Fibroblast of gingiva (primary cell): ENCODE measurements at places on chromosomes 1 and 21.

- no peak for DNase-seq
Observed at GRCh38 chr1:197599789-197600188, 175.5 kb downstream of the DENND1B start.

DNA sequence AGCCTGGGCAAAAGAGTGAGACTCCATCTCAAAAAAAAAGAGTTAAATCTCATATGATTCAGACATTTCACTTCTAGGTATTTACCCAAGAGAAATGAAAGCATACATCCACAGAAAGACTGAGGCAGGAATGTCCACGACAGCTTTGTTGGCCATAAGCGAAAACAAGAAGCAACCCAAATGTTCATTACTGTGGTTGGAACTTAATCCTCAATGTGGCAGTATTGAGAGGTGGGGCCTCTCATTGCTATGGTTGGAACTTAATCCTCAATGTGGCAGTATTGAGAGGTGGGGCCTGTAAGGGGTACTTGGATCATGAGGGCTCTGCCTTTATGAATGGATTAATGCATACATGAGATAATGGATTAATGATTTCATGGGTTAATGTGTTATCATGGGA lies 15.2 kb downstream of the C21orf58 start:
- no peak for DNase-seq

DNA sequence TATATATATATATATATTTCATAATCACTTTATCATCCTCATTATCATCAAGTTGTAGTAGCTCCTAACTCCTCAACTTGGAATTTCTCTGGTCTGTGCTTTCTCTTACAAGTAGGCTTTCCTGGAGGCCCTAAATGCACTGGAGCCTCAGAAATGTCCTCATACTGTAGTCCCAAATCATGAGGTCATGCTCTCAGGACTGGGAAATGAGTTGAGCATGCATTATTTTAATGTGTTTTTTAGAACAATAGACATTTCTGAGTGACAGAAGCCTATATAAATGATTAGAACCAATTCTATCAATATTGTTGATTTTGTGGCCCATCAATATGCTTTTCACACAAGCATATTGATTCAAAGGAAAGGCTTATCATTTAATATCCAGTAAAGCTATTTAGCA lies 42.9 kb upstream of the C1orf105 start:
- no peak for DNase-seq

GRCh38 chr1:24688621-24689195 lies 45.6 kb downstream of the SRRM1 start:
- DNase-seq = peak; percentile 56

- DNase-seq = no peak
Observed at GRCh38 chr1:172085317-172085716, 244.0 kb downstream of the DNM3 start.

- no peak for DNase-seq
Observed at GRCh38 chr21:22474403-22474802, 1476.2 kb downstream of the NCAM2 start.

DNA sequence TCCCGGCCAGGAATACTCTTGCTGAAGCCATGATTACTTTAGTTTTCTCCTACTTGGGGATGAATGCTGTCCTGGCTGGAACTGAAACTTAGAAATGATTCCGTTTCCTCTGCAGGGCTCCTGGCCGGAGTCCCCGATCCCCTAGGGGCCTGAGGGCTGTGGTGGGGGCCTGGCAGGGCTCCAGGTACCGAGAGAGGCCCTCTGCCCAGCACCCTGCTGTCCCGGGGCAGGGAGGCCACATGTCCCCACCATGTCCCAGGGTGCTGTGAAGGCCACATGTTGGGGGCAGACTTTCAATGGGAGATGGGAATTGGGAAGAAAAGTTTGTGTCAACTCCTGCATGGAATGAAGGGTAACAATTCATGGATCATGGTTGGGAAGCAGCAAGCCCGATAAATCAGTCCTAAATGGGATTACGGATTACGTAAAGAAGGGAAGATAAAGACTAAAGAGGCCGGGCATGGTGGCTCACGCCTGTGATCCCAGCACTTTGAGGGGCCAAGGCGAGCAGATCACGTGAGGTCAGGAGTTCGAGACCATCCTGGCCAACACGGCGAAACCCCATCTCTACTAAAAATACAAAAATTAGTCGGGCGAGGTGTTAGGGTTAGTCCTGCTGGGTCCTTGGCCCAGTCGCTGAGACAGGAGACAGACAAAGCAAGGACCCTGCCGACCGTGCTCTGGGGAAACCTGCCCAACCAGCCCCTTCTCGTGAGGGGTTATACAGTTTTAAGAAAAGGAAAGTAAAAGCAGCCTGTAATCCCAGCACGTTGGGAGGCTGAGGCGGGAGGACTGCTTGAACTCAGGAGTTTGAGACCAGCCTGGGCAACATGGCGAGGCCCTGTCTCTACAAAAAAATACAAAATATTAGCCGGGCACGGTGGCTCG lies 37.6 kb downstream of the MORN1 start:
- DNase-seq = no peak

DNA sequence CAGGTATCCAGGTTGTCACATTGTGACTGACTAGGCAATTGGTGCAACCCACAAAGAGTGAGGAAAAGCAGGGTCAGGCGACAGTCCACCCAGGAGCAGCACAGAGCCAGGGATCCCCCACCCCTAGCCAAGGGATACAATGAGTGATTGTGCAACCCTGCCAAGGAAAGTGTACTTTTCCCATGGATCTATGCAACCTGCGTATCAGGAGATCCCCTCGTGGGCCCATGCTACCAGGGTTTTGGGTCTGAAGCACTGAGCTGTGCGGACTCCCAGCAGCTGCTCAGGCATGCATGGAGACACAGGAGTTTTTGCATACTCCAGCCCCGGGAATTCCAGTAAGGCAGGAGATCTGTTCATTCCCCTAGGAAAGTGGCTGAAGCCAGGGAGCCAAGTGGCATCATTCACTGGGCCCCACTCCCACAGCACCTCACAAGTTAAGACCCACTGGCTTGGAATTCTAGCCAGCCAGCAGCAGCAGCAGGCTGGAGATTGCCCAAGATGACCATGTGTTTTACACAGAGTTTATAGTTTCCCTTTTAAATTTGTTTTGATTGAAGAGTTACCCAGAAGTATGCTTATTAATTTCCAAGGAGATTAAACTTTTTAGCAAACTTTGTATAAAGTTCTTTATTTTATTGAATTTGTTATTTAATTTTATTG lies 136.0 kb downstream of the LTN1 start:
- DNase-seq = no peak

DNA sequence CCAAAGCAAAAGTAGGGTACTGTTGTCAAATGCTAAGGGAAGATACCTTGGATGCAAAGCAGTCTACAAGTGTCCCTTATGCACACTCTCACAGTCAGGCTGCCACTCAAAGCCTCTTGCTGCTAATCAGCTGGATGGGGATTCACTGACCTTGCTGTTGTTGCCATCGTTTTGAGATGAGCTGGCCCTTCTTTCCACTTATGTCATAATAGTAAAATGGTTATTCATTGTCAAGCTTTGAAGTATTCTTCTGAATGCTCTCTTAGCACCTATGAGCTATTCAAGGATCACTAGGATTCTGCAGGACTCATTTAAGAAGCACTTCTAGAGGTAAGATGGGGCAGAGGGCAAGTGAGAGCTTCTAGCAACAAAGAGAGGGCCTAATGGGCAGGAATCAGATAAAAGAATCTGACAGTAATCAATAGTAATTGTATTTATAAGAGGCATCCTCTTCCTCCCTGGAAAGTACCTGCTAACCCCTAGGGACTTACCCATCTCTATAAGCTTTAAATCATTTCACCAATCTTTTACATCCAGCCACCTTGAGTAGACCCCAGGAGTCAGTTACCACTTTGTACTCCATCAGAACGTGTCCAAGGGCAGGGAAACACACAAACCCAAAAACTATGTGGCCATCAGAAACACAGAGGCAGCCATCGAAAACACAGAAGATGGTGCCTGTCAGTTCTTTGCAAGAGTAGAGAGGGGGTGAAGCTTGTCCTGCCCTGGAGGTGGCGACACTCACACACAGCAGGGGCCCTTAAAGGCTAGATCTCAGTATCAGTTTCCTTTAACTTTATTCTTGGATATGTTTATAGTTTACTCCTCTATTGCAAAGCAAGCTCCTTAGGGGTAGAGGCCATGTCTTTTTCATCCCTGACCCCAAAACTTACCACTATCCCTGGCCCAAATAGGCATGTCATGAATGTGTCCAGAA lies 103.7 kb upstream of the NFIA start:
- peak; percentile 52 for DNase-seq

DNA sequence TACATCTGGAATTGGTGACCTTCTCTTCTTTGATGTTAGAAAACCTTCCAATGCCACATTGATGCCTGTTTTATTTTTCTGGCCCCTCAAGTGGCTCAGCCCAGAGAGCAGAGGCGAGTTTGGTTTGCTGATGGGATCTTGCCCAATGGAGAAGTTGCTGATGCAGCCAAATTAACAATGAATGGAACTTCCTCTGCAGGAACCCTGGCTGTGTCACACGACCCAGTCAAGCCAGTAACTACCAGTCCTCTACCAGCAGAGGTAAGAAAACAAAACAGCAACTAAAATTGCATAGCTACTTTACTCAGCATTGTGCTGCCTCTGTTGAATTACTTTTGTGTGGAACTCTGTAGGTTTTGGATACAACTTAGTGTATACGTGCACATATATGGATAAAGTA lies 97.6 kb downstream of the CC2D1B start:
- DNase-seq = peak; percentile 10

- DNase-seq = no peak
Observed at GRCh38 chr1:42762269-42762668, 4.6 kb downstream of the P3H1 start.

DNA sequence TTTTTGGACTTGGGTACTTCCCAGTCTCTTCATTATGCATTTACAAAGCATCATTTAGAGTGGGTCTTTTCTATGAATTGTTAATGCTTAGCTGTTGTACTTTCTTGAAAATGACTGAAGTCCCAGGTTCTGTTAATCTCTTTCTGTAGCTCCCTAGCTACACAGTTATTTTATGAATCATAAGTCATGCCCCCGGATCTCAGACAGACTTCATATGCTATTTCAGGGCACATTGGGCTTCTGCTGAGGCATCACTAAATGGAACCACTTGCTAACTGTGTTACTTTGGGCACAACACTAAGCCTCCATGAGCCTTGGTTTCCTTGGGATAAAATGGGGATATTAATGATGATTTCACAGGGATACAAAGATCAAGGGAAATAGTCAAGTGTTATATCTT lies 55.5 kb upstream of the RBM15 start:
- no peak for DNase-seq

DNA sequence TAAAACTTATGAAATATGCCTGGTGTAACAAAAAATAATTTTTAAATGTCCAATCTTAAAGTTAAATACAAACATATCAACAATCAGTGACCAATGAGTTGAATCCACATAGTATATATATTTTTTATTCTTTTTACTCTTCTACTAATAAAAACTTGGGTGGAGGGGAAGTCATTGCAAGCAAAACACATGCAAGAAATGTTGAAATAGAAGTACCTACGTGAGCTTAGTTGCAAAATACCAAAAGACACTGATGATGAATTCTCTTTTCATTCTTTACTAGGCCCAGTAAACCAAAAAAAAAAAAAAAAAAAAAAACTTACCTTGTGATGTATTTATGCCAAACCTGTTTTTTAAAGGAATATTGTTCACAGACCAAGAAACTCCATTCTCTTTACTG lies 26.4 kb upstream of the PLA2G4A start:
- DNase-seq = no peak

DNA sequence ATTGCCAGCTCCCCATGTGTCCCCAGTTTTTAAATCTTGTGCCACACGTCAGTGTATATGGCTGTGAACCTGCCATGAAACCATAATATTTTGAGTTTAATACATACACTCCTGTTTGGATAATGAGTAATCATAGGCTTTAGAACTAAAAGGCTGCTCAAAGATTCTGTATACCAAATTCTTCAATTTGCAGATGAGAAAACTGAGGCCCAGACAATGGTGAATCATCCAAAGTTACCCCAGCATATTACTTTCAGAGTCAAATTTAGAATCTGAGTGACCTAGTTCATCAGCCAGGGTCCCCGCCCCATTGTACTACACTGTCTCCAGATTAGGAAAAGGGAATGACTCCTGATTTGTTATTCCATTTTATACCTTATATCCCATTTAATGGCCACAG lies 224.6 kb downstream of the FGGY start:
- no peak for DNase-seq
